ENCODE measurements at places on chromosomes 6 and 20.

DNA sequence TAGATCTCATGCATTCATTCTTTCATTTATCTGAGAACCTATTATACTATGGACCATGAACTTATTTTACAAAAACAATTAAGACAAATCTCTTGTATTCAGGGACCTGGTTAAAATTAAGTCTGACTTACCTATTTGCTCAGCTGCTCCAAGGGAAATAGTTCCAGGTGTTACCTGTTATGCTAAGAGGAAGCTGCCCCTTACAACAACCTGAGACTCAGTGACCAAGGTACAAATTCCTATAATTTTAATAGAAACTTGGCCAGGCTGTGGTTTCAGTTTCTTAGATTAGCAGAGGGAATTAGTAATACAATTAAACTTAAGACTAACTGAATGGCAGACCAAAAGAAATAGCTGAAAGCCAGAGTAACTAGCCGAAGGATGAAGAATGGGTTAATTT lies 48.2 kb upstream of the GMPR start:
- no peak for DNase-seq

DNA sequence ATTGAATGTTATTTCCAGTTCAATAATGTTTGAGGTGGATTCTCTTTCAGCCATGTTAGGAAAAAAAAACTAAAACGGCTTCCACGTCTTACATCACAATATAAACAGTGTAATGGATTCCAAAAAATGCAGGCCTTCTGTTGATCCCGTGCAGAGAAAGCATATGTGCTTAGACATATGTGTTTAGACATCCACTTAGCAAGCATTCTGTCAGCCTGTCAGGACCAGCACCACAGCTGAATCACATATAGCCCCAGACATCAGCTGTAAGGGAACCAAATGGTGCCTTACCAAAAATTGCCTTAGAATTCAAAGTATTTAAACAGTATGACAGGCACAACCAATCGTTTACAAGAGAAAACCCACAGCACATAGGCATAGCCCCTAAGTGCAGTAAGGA lies 304.9 kb downstream of the EYA4 start:
- no peak for DNase-seq

- no peak for DNase-seq
Observed at GRCh38 chr6:2988094-2988425, 11.6 kb upstream of the NQO2 start.

GRCh38 chr6:89385846-89386245 lies 26.2 kb downstream of the RRAGD start:
- no peak for DNase-seq

DNA sequence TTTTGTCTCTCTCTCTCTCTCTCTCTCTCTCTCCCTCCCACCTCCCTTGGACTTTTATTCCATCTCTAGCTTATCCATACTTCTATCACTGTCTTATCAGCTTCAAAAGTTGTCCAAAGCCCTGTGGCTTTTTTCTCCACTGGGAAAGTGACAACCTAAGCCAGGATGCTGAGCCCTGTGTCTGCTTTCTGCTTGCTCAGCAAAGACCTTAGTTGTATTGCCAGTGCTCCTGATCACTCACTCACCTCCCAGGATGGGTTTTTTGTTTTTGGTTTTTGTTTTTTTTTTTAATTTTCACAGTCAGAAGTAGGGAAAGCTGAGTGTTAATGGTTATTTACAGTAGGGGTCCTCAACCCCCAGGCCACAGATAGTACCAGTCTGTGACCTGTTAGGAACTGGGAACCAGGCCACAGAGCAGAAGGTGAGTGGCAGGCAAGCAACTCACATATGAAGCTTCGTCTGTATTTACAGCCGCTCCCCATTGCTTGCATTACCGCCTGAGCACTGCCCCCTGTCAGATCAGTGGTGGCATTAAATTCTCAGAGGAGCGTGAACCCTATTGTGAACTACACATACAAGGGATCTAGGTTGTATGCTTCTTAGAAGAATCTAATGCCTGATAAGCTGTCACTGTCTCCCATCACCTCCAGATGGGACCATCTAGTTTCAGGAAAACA lies 125.0 kb upstream of the ID4 start:
- no peak for DNase-seq

DNA sequence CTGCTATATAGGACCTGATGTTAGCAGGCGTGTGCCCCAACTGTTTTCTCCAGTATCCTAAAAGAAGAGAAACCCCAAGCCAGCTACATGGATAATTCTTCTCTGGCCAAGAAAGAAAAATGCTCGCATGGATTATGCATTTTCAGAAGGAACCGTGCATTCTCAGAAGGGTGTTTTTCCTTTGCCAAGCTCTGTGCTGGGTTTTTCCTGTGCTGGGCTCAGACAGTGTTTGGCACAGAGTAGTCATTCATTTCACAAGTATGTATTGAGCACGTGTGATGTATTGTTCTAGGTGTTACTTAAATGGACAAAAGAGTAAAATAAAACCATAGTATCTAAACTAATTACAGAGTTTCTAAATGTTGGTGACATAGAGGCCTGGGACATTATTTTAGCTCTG lies 62.7 kb upstream of the ZNF133 start:
- DNase-seq = no peak

- no peak for DNase-seq
Observed at GRCh38 chr6:32416036-32416435, 9.1 kb upstream of the BTNL2 start.

GRCh38 chr6:119323478-119323877 lies 26.1 kb downstream of the MAN1A1 start:
- no peak for DNase-seq

GRCh38 chr20:7989379-7989778 lies 30.2 kb downstream of the TMX4 start:
- DNase-seq = no peak

GRCh38 chr6:14226051-14226660 lies 108.6 kb downstream of the CD83 start:
- DNase-seq = no peak

DNA sequence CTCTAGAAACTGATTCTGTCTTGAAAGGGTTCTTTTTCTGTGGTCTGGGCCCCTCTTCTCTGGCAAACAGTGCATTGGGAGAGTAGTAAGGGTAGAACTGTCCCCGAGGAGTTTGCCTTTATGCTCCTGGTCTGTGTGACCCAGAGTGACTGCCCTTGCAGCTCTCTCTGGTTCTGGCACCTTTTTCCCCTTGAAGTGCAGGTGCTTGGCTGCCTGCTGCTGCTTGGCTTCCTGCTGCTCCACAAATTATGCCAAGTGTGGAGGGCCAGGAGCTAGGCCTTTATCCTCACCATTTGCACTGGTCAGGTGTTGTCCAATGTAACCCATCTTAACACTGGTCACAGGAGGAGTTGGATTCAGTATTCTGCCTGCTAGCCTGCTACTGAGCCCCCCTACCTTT lies 11.2 kb downstream of the KIZ start:
- no peak for DNase-seq

GRCh38 chr20:17710379-17711266 lies 10.9 kb downstream of the BANF2 start:
- DNase-seq = no peak

DNA sequence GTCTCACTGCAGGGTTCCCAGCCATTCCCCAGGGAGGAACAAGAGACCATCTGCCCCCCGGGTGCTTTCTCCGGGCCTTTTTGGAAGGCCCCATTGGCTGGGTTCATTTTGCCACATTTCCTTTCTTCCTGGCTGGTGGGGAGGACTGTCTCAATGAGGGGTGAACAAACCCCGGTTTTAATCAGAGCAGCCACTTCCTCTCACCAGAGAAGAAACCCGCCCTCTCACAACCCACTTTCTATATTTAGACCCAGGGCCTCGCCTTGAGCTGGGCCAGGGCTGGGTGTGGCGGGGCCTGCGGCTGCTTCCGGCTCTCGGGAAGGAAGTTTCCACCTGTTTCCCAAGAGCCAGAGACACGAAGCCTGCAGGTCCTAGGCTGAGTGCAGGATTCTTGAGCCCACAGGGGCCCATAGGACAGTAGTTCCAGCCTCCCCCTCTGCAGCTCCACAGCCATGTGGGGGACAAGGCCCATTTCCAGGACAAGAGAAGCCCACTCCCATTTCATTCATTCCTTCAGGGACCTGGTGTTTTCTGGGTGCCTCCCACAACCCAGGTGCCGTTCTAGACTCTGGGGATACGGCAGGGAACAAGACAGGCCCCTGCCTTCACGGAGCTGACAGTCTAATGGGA lies 41.8 kb downstream of the RBM38 start:
- peak; percentile 35 for DNase-seq

- DNase-seq = no peak
Observed at GRCh38 chr20:34755367-34755766, 51.2 kb downstream of the TP53INP2 start.

- DNase-seq = no peak
Observed at GRCh38 chr20:44522841-44523240, 971 bp upstream of the SERINC3 start.

GRCh38 chr20:56420028-56420427 lies 8.0 kb downstream of the CASS4 start:
- DNase-seq = no peak

DNA sequence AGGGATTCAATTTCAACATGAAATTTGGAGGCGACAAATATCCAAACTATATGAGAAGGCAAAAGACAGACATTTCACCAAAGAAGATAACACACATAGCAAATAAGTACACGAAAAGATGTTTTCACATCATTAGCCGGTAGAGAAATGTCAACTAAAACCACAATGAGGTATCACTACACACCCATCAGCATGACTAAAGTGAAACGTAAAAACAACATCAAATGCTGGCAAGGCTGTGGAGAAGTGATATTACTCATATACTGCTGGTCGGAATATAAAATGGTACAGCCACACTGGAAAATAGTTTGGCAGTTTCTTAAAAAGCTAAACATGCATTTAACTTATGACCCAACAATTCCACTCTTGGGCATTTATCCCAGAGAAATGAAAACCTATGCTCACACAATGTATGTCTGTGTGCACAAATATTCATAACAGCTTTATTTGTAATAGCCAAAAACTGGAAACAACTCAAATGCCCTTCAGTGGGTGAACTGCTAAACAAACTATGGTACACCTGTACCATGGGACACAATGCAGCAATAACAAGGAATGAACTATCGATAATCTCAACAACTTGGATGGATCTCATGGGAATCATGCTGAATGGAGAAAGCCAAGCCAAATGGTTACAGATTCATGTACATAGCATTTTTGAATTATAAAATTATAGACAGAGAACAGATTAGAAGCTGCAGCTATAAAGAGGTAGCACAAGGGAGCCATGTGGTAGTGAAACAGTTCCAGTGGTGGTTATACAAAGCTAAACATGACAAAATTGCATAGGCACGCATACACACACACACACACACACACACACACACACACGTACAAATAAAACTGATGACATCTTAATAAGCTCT lies 8.6 kb downstream of the ADAT2 start:
- DNase-seq = no peak

DNA sequence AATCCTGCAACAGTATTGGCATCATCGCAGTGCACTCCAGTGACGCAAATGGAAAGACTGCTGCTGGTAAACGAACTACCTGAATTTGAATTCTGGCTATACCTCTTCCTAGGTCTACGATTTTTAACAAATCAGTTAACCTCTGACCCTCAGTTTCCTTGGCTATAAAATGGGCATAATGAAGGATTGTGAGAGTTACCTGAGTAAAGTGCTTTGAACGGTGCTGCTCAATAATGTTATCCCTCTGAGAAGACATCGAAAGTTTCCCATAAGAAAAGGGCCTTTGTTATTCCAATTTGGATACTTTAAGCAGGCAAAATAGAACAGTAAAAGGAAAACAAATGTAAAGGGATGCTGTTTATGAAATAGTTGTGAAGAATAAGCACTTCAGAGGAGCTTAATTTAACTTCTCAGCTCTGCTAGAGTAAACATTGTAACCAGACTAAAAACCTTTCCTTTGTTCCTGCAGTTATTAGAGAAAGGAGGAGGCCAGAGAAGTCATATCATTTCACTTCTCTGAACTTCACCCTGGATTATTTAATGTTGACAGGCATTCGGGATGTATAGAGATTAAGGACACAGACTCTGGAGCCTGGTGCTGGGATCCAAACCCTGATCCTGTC lies 5.8 kb downstream of the SGK1 start:
- no peak for DNase-seq

DNA sequence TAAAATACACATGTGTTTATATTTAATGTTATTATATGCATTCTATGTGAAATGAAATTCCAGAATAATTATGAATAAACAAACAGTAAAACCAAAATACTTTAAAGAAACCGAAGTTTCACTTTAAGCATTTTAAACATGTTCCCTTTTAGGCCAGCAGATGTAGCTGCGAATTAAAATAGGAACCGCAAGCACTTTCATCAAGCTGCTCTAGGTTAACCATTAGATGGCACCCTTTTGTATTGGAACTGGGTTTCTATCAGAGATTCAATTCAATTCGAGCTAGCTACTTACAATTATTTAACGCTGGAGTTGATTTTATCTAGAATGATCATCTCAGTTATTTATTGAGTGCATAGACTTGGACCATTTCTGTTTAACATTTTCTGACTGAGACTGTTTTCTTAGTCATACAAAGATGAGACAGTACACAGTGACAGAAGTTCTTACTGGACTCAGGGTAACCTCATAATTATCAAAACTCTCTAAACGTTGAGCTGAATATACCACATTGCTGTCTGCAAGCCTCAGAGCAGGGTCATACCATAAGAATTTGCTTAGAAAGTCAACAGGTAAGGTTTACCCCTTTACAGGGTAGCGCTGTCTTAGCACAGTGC lies 8.5 kb downstream of the TMEM242 start:
- DNase-seq = no peak

GRCh38 chr6:8462169-8462568 lies 26.8 kb upstream of the SLC35B3 start:
- DNase-seq = no peak

- no peak for DNase-seq
Observed at GRCh38 chr20:43911066-43911465, 3.6 kb upstream of the TOX2 start.

DNA sequence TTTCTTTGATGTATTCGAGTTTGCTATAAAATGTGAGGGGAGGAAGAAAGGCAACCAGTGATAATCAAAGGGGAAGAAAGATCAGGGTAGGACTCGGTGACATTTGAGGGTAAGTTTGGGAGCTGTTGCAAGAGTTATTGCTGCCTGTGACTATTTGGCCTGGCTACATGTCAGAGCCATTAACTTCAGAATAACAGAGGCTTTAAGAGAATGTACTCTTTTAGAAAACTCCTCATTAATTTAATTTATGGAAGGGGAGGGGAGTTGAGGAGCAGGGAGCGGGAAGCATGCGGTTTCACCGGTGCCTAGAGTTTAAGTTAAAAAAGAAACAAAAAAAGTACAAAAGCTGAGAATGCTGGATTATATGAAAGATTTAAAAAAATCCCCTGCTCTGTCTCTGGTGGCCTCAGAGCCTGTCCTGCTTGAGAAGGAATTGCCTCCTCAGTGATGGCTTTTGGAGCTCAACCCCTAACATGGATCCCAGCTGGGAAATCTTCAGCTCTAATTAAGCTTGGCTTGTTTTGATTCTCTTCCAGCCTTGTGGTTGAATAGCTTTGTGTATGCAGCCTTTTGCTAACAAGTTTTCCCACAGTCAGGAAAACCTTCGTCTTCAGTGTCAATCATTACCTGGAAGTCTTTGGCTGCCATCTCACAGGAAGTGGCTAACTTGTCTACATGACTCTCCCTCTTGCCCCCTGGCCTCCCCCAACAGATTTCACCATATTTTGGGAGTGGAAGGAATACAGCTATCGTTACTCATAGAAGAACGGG lies 238.2 kb downstream of the SOX4 start:
- DNase-seq = no peak
